ENCODE measurements at places on chromosomes 1 and 21.

- DNase-seq: no peak
Measured at GRCh38 chr1:108527135-108527534, 32.8 kb upstream of the EEIG2 start.

DNA sequence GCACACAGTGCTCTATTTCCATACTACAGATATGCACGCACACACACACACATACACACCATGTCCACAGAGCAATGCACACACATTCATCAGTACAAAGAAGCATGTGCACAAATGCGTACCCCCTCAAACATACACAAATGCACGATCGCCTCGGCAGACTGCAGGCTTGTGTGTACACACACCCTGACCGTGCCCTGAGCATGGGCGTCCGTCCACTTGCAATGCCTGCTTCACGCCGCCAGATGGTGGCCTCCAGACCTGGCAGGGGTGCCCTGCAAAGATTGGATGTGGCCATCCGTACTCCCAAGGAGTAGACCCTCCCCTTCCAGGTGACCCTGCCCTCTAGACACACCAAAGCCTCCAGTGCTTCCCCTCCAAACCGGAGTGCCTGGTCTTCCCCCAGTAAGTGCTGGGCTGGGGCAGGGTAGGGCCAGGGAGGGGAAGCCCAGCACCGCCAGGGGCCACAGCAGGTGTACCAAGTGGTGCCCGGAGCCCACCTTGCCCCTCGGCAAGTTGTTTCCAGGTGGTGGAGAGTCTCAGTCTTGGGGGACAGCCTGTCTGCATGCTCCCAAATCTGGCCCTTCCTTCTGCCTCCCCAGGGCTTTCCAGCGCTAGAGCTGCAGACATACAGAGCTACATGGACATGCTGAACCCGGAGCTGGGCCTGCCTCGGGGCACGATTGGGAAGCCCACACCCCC, 20.6 kb downstream of the ESPN start:
- no peak for DNase-seq

DNA sequence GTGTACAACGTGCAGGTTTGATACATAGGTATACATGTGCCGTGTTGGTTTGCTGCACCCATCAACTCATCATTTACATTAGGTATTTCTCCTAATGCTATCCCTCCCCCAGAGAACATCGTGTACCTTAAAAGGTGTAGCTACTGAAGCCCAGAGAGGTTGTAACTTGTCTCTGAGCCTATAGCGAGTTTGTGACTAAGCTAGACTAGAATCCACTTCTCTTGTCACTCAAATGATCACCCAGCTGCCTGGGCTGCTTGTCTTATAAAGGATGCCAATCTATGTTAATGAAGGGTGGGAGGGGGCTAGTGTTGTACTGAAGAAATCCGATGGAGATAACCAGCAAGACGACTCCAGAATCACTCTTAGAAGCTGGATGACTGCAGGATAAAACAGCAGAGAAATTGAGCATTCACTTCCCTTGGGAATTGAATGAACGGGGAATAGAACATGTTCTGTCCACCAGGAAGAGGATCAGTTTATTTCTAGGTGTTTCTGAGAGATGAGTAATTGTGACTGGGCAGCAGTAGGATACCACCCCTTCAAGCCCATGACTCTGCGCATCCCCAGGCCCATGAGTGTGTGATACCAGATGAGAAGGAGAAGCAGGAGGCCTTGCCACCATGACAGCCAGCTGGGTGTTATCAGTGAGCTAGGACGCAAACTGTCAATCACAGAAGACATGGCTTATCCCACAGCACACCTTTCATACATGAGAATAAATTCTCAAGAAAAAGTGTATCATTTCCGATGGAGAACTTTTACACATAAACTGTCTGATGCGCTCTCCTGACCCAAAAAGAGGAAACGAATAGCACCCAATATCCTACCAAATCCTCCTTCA, 390.4 kb downstream of the NTNG1 start:
- no peak for DNase-seq

GRCh38 chr1:145991735-145992412, 4.5 kb downstream of the TXNIP start:
- DNase-seq: no peak

- DNase-seq: no peak
Measured at GRCh38 chr1:6095511-6096242, 50.0 kb downstream of the KCNAB2 start.

DNA sequence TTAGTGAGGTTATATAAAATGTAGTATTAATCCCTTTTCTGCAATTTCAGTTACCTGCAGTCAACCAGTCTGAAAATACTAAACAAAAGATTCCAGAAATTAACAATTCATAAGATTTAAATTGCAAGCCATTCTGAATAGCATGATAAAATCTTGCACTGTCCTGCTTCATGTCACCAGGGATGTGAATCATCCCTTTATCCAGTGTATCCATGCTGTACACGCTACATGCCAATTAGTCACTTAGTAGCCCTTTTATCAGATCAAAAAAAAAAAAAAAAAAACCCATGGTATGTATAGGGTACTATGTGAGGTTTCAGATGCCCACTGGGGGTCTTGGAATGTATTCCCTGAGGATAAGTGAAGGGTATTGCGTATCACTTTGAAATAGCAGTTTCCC, 191.3 kb upstream of the HP1BP3 start:
- no peak for DNase-seq

- DNase-seq: no peak
Measured at GRCh38 chr1:201501812-201502510, 5.0 kb downstream of the CSRP1 start.

DNA sequence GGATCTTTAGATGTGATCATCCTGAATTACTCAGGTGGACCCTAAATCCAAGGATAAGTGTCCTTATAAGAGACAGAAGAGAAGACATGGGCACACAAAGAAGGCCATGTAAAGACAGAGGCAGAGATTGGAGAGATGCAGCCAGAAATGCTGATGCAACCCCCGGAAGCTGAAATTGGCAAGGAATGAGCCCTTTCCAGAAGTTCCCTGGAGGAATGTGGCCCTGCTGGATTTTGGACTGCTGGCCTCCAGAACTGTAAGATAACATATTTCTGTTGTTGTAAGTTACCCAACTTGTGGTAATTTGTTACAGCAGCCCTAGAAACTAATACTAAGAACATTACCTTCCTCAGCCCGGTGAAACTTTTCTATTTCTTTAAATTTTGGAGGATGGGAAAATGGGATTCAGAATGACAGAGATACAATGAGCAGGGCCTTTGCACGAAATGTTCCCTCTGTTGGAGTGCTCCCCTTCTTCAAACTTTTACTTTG, 11.2 kb upstream of the PLPP3 start:
- no peak for DNase-seq

- no peak for DNase-seq
Measured at GRCh38 chr1:59411147-59411546, 114.3 kb downstream of the FGGY start.

- peak; percentile 17 for DNase-seq
Measured at GRCh38 chr1:243727503-243728203, 122.4 kb downstream of the AKT3 start.

GRCh38 chr1:43492826-43493225, 37.9 kb upstream of the PTPRF start:
- DNase-seq: no peak

GRCh38 chr1:117572546-117572945, 33.3 kb upstream of the TENT5C start:
- peak; percentile 49 for DNase-seq

DNA sequence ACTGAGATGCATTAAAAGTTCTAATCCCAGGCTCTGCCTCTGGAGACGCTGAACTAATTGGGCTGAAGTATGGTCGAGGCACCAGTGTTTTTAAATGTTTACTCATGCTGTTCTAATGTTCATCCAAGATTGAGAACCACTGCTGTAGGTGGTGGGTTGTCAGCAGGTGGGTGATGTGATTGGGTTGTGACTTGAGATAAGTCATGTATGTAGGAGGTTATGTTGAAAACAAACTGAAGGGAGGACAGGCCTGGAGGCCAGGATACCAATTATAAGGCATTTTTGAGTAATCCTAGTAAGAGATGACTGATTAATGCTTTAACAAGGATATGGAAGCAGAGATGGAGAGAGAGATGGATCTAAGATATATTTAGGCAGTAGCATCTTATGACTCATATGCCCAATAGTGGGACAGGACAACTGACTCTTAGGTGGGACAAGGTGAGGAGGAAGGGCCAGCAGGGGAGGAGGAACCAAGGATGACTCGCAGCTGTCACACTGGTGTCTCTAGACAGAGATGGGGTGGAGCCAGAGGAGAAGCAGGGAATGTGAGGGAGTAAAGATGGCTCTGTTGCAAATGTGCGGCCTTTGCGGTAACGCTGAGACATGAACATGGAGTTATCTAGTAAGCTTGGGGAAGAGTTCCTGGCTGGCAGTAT, 29.3 kb downstream of the RAB4A start:
- DNase-seq: no peak

DNA sequence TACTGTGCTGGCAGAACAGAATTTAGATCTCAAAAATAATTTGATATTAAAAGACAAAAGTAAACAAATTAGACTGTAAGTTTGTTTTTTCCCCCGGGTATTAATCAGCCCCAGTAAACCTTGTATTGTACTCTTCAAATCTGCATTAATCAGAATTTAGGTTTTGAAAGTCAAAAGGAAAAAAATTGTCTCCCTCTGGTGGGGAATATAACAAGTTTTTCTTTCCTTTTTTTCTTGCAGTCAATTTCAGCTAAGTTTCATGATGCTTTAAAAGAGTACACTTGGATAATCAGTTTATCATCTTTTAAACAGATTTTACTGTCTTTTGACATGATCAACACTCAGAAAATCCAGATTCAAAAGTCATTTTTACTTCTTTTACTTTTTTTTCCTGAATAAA, 134.5 kb upstream of the PKN2 start:
- no peak for DNase-seq

DNA sequence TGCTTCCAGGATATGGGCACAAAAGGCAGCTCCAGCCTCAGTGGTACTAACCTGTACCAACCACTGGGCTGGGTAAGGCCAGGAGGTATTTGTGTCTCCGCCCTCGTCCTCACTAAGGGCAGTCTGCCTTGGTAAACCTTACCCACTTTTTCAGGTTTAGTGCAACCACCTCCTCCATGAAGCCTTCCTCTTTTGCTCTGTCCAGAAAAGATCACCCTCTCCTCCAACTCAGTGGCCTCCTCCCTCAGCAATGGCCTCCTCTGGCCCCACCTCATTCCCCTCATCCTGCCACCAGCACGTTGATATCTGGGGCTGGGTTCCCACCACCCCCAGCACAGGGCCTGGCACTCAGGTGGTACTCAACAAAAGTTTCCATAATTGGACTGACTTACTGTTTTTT, 161.5 kb downstream of the GRIK3 start:
- DNase-seq: no peak

DNA sequence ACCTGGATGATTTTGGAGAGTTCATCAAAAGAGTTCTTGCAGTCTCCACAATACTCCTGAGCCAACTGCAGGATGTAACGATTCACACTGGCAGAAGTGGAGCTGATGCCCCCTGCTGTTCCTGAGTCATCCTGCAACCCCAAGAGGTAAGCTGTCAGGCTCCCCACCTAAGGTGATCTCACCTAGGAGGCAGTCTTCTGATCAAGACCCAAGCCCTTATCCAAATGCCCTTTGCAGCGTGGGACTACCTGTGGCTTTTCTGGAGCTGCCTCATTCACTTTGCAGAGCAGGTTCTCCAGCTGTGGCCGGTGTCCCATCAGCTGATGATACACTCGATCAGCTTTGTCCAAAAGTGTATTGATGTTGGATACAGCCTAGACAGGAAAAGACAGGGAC, 96.4 kb downstream of the UBR4 start:
- DNase-seq: no peak

DNA sequence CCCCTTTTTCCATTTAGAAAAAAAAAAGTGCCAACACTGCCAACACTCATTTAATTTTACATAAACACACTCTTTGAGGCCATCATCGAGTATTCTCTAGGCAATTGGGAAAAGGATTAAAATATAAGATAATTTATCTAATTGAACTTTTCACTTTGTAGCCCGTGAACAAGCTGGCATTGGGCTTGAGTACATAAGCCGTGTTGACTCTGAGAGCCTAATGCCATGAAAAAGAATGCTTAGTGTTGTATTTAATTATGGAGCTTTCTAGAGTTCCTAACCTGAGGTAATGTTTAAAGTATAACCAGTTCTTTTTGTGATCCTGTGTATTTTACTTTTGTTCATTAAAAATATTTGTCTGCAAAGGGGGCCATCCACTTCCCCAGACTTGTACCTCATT, 193.8 kb downstream of the LYPLAL1 start:
- no peak for DNase-seq

- DNase-seq: no peak
Measured at GRCh38 chr1:207852576-207853371, 58.2 kb downstream of the CD34 start.

- no peak for DNase-seq
Measured at GRCh38 chr1:76079475-76080227, 5.1 kb downstream of the ST6GALNAC3 start.

GRCh38 chr1:193919827-193920226, 733.4 kb upstream of the B3GALT2 start:
- no peak for DNase-seq

DNA sequence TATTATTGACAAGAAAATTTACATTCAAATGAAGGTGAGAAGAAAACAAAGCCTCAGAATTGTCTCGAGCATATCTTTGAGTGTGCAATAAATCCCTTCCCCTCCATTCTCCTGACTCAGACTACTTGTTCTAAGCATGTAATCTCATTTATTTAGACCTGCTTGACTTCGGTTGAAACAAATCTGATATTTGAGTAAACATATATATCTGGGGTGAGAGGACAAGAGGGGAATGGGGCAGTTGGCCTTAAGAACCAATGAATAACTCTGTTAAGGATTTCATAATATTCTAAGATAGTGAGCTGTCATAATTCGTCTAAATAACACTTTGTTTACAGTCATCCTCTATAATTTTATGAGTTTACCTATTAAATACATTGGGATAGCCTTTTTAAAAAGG, 142.7 kb downstream of the SIPA1L2 start:
- DNase-seq: no peak

DNA sequence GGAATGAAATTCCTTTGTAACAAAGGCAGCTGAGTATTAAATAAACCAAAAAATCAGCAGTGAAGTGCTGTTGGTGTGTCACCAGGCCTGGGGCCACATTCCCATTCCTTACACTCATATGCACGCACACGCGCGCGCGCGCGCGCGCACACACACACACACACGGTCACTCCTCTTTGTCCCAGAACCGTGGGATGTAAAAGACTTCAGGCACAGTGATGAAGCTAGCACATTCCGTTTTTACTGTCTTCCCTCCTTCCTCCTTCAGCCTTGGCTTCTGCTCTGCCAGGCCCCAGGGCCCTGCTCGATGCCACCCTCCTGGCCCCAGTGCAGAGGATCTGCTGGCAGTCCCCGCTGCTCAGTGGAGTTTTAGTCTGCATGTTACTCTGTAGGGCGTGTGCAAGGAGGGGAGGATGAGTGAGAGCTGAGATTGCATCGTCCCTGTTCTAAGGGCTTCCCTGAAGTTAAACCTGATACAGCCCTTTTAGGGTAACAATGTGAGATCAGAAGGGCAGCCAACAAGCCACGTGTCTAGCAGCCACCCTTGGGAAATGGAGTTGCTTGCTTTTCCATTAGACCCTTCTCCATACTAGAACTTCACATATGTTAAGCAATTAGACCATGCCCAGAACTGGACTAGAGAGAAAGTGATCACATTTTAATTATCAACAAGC, 71.7 kb upstream of the WDR26 start:
- no peak for DNase-seq

GRCh38 chr1:41640756-41641474, 156.4 kb upstream of the EDN2 start:
- DNase-seq: no peak

- DNase-seq: peak; percentile 66
Measured at GRCh38 chr1:178532392-178532791, 19.5 kb downstream of the TEX35 start.

Measured in CD4-positive, alpha-beta T cell treated with Interleukin-15 for 1 hour (primary cell).